Cerebellar nuclear complex (tissue), 1 donor: ENCODE measurements at places on chromosomes 11 and 22.

DNA sequence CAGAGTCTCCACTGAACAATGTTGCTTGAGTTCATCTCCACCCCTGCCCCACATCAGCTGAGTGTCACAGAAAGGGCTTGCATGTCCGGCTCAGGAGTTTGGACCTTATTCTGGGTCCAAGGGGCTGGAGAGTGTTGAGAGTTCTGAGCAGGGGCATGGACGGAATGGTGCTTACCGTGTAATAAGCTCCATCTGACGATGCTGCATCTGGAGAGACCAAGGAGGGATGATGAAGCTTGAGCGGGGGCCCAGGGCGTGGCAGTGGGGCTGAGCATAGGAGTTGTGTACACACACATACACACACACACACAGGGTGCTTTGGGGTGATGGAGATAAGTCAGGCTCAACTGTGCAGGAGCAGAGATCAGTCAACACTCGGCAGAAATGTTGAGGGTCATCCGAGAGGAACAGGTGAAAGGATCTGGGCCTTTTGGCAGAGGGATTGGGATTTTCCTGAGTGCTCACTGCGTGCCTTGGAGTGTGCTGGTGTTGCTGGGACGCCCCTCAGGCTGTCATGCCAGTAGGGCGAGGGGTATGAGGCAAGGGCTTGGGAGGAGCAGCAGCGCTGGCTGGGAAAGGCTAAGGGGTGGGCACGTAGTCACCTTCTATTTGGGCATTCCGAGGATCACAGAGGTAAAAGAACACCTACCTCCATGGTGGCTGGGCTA is 2.3 kb downstream of the USP35 start:
- no peak for DNase-seq

DNA sequence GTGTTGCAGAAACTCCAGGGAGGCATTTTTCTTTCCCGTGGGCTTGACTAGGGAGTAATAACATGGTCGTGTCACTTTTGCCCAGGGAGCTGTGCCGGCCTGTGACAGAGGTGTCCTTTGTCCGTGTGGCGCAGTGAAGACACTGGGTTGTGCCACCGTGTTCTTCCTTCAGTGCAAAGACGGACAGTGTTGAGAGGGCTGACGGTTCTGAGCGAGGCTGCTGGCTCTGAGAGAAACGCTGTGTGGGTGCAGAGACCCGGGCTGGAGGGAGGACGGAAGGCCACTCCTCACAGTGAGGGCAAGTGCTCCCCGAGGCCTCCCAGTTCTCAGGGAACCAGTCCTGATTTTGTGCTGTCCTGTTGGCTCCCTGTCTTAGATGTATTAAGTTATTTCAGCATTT is 20.2 kb downstream of the NUP50 start:
- no peak for DNase-seq

DNA sequence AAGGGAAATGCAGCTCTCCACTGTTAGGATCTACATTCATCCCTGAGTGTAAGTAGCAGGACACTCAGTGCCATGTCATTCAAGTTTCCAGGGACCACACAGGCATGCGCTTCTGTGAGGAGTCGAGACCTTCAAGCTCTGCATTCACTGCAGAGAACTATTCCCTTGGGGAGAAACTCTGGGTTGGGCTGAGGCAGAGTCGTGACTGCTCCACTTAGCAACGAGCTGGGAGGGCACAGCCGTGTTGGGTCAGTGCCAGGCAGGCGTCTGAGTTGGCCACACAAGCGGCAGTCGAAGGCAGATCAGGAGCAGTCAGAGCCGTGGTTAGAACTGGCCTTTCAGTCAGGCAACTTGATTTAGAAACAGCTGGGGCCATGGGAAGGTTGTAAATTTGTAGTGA is 14.7 kb downstream of the MPEG1 start:
- DNase-seq: no peak

DNA sequence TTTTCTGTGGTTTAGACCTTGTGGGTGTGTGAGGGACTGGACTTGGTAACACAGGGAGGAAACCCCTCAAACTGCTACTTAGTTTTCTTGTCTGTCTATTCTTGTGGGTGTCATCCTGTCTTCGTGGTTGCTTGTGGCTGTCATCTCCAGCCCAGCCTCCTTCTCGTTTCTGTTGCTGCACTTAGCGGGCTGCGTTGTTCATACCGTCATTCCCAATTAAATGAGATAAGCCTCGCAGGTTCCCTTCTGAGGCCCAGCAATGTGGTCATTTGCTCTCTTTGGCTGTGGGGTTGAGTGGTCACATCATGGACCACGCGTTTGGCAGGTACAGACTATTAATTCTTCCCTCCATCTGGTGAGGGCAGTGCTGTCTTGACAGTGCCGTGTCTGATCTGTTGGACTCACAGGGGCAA is 18.8 kb downstream of the PANX1 start:
- DNase-seq: no peak

DNA sequence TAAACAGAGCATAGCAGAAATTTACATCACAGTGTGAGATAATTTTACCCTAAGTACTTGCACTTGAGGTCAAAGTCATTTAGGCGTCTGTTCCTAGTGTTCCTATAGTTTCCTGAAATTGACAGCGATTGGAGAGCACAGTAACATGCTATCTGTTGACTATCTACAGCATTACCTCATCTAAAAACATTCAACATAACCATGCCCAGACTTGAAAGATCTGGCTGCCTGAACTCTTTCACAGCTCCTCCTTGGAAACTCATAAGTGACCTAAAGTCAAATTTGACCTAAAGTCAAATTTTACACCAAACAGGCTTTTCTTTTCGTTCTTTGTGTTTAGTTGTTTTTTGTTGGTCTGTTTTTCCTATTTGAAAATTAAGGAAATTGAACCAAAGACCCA is 233.8 kb upstream of the UBASH3B start:
- no peak for DNase-seq

DNA sequence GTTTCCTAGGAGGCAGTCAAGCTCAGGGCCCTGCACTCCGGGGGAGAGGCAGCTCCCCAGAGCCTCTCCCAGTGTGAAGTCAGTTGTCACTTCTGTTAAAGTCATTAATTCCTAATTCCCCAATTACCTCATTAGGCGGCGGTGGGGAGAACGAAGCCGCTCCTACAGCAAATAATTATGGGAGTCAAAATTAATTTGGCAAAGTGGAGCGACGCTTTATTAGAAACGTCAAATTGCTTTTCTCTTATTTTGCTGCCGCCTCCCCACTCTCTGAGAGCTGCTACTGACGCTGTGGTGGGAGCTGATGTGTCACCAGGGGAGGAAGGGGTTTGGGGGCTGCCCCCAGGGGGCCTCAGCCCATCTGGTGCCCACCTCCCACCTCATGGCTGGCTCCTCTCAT is 41.6 kb downstream of the SLC22A12 start:
- no peak for DNase-seq

DNA sequence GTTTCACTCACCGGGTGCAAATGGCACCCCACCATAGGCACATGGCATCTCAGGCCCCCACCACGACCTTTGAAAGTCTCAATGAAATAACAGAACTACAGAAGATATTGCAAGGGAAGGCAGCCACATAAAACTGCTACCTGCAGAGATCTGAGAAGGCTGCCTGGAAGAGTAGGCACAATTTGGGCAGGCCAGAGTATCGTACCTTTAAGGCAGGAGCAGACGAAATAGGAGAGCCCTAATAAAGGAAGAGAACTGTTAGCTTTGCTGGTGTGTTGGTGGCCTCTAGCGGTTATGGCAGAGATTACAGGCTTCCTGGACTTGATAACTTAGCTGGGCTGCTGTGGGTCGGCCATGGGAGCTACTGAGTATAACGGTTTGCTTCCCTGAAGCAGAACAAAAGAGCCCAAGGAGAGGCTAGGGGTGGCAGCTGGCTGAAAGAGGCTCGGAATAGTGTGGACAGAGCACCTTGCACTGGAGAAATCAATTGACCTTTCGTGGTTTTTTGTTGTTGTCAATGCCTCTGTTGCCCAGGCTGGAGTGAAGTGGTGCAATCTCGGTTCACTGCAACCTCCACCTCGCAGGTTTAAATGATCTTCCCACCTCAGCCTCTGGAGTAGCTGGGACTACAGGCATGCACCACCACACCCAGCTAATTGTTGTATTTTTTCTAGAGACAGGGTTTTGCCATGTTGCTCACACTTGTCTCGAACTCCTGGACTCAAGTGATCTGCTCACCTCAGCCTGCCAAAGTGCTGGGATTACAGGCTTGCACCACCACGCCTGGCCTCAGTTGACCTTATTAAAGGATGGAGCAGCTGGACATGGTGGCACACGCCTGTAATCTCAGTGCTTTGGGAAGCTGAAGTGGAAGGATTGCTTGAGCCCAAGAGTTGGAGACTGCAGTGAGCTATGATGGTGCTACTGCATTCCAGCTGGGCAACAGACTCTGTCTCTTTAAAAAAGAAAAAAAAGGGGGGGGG is 4.8 kb downstream of the SDF2L1 start:
- DNase-seq: peak; percentile 36

- no peak for DNase-seq
Measured at GRCh38 chr11:44885065-44885810, 65.4 kb downstream of the TP53I11 start.

DNA sequence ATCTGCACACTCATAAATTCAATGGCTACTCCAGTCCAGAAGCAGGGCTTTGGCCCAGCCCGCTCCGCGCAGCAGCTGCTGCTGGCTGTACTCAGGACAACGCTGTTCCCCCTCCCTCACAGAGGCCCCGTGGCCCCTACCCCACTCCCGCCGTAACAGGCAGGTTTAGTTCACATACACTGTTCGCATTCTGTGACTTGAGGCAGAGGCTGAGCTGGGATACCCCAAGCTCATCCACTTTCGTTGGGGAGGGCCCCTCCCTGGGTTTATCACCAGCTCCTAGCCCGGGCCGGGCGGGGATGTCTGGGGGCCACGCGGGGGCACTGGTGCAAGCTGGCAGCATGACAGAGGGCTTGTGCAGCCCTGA is 52.4 kb downstream of the SYT13 start:
- no peak for DNase-seq

DNA sequence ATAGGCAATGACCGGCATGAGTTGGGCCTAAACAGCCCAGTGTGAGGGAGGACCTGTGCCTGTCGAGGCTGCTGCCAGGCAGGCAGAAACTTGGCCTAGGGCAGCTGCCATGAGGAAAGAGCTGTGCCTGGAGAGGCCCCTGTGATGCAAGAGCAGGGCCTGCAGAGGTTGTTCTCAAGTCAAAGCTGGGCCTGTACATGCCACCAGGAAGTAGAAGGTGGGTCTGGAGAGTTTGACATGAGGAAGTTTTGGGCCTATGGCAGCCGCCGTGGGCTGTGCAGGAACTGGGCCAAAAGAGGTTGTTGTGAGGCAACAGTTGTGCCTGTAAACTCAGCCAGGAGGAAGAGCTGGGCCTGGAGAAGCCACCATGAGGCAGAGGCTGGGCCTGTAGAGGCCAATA is 43.2 kb downstream of the OR4C45 start:
- DNase-seq: no peak

DNA sequence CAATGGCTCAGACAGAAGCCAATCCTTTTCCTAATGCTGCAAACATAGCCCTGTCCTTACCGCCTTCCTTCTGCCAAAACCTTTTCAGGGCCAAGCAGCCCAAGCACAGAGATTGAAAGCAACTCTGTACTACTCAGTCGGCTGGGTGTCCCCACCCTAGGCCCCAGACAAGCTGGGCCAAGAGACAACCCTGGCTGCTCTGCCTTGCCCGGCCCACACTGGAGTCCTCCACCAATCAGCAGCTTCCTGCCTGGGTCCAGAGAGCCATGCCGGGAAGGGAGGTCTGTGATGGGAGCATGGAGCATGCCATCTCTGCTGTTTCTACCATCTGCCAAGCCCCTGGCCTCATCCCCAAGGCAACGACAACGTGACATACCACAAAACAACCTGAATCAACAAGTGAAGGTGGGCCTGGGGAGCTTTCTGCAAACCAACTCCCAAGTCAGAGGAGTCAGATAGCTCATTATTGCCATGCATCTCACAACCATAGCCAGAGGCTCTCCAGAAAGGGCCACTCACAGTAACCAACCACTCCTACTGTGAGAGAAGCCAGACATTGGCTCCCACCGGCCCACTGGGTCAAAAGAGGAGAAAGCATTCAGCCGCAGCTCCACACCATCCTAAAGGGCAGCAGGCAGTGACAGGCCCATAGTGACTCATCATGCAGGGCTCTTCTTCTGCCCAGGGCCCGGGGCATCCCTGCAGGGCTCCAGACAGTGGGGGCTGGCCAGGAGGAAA is 18.2 kb downstream of the PATZ1 start:
- no peak for DNase-seq

DNA sequence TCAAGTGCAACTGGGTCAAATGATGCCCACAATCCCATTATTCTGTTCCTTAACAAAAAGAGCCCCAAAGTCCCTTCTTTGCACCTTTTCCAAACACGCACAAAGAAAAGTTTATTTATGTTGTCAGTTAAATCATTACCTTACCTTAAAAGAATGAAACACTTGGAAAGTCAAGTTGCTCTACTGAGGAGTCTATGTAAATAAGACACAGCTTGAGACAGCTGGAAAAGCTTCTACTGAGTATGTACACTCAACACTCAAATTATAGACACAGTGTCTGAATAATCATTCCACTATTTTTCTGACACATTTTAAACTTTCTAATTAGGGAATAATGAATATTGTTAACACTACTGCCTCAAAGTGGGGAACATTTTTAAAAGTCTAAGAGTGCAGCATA is 21.6 kb upstream of the PHLDA2 start:
- DNase-seq: no peak

GRCh38 chr11:73752903-73753302 is 8.0 kb downstream of the RAB6A start:
- DNase-seq: no peak

DNA sequence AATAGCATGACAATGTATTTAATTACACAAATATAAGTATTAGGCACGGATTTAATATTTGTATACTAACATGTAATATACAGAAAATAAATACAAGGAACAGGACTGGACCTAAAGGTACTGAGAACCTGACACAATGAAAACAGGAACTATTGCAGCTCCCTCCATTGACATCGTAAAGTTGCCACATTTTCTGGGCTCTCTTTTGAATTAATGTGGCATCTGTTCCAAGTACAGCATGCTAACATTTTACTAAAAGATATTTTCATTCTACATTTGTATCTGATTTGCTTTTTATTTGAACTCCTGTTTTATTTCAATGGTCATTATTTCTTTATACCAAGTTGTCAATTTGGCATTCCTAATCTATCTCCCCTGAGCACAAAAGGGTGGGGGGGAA is 15.3 kb downstream of the PHF21A start:
- no peak for DNase-seq

GRCh38 chr11:7579361-7579791 is 65.6 kb downstream of the PPFIBP2 start:
- DNase-seq: no peak

GRCh38 chr22:40512426-40513136 is 123.9 kb downstream of the MRTFA start:
- no peak for DNase-seq

GRCh38 chr11:69241844-69242243 is 52.1 kb upstream of the MYEOV start:
- DNase-seq: no peak

- DNase-seq: no peak
Measured at GRCh38 chr22:43948836-43949406, 6.3 kb upstream of the SAMM50 start.
